ENCODE measurements at places on chromosomes 11 and 22.

DNA sequence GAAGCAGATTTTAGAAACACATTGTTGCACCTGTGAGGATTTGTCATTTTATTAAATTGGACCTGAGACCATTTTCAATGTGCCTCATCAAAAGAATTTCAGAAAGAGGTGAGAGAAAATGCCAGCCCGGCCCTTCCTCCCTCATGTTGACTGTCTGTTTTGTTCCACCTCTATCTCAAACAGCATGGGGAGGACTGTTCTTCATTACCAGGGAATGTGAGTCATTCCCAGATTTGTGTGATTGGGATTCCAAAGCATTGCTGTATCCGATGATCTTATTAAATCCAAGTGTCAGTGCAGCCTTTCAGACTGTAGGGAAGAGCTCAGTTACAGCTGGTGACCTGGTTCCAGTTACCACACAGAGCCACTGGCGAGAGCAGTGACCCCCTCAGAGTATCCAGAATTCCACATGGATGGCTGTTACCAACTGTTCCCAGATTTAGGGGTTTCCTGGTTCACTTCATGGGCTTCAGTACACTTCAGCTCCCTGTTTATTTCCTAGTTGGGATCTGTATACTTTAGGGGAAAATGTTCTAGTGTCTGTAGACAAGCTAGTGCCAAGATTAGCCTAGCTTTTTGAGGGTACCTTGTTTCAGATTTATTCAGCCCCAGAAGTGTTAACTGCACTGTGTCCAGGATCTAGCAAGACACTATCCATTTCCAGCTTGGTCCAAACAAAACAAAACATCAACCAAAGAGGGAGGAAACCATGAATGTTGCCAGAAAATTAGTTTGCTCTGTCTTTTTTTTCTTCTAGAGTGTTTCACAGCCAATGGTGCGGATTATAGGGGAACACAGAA, 20.9 kb downstream of the KREMEN1 start:
- no peak for DNase-seq

GRCh38 chr22:25804676-25805075, 62.7 kb downstream of the MYO18B start:
- no peak for DNase-seq

DNA sequence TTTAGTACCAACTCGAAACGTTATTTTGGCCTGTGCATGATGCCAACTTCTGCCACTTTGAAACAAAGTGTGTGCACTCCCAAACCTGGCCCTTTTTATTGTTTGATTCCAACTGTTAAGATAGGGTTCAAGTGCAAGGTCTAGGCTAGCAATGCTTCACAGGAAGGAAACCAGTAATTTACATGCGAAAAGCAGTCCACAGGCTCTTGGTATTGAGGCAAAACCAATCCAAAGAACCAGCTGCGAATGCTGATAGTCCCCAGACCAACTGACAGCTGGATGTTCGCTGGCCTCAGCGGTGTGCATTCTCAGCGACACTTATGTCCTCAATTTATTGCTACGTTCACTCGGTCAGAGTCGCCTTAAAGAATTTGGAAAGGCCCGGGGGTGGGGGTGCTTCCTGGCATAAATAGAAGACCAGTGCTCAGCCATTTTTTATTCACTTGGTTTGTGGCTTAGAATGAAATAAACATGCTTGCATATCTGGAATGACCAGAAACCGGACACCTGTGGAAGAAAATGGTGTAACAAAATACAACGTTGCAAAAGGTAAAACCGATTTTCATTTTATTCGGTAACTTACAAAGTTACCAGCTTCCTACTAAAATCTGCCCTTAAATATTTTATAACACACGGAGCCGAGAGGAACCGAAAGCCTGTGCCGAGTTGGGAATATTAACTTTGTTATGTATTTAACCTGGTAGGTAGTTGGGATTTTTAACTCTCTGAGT, 1.6 kb downstream of the CPT1A start:
- no peak for DNase-seq

- DNase-seq = no peak
Observed at GRCh38 chr22:44391481-44392445, 79.0 kb upstream of the SHISAL1 start.

DNA sequence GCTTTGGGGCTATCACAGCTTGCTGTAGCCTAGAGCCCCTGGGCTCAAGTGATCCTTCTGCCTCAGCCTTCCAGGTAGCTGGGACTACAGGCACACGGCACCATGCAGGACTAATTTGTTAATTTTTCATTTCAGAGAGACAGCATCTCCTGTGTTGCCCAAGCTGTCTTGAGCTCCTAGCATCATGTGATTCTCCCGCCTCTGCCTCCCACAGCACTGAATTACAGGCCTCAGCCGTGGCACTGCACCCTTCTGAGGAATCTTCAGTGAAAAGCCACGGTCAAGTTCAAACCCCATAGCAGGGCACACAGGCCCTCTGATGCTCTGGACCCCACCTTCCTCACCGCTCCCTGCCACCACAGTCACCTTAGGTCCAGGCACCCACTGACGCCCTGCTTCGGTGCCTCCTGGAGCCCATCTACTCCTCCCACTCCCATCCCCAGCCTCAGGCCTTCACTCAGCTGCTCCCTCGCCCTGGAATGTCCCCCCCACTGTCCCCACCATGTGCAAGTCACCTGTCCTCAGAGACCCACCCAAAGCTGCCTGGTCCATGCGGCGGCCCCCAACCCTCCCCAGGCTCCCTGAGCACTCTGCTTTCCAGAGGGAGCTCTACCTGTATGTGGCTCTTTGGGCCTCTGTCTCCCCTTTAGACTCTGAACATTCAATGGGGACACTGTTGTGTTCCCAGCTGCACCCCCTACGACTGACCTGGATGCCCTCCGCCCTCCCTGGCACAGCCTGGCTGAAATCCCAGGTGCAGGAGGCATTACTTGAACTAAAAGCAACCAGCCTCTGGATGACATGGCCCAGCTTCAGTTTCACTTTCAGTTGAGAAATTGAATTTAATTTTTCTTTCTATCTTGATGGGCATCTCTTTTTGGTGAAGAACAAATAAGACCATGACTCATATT, 1.6 kb downstream of the APOL2 start:
- no peak for DNase-seq

DNA sequence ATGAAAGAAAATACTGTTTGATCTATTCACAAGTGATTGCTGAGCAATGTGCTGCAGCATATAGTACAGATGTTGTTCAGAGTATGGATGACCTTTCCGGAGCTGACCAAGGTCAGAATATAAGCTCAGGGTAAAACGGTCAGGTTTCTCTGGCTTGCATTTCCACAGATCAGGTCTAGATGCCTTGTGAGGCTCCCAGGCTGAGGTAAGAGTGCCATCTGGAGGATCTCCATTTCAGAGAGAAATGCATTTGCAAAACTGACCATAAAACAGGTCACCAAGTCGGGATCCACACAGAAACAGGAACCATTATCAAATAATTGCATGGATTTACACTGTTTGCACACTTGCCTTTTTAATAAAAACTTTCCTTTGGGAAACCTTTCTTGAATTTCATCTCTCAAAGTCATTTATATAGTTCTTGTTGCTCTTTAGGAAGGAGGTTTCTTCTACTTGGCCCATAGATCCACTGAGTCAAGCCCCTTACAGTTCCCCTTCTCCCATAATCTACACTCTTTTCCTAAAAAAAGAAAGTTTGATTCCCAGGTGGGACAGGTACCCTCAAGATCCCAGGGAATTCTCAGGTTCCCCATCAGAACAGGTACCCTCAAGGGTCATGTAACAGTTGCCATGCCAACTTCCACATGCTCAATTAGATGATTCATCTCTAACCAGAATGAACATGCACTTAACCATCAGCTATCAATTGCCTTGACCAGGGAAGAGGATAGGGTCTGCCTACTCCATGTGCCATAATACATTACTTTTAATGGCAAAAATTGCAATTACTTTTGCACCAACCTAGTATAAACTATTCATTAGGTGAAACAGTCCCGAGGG, 25.0 kb upstream of the TMPRSS5 start:
- no peak for DNase-seq

DNA sequence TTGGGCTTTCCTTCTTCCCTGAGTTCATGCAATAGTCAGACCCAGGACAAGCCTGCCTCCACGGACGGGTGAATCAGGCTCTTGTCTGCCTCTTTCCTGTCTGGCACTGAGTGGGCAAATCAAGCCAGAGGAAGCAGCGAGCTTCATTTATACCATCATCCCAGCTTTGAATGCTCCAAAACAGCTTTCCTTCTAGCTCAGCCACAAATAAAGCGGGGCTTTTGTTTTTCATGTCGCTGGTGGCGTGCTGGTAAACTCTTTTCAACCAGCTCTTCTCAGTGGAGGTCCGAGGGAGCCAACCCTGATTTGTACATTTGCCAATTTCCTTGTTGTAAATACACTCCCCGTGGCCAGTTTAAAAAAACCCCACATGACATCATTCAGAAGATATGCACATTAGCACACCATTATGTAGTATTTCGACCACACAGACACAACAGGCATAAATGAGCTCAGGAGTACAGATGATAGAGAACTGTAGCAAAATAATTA, 8.6 kb downstream of the C11orf91 start:
- DNase-seq = no peak

GRCh38 chr11:68521969-68522652, 61.6 kb downstream of the PPP6R3 start:
- DNase-seq = no peak

DNA sequence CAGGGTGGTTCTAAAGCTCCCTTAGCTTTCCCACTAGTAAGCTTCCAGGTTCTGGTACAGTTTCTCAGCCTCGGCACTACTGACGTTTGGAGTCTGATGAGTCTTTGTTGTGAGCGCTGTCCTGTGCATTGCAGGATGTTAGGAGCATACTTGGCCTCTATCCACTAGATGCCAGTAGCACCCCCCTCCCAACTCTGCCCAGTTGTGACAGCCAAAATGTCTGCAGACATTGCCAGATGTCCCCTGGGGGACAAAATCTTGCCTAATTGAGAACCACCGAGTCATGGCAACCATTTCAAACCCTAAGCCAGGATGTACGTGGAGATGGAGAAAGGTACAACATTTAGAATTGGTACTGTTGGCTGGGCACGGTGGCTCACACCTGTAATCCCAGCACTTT, 68.7 kb downstream of the PTPRJ start:
- no peak for DNase-seq

- DNase-seq = no peak
Observed at GRCh38 chr11:119087747-119088241, 3.1 kb downstream of the HMBS start.

GRCh38 chr11:58330861-58331260, 28.0 kb downstream of the OR5B17 start:
- DNase-seq = no peak

DNA sequence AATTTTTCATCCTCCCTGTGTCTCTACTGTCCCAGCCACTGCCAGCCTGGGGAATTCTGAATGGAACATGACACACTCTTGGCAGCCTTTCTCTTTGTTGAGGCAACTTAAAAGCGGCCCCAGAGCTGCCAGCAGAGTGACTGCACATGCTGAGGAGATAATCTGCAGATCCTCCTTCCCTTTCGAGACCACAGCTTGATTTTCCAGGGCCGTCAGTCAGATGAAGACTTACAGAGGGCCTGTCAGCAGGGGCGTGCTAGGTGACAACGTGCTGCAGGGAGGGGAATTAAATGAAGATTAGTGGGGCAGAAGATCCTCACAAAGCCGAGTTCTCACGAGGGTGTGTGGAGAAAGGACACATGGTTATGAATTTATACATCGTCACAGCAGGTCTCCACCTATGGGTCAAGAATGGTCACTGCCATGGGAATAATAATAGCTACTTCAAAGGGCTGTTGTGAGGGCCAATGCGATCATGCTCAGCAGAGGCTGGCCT, 193.5 kb upstream of the PITPNB start:
- no peak for DNase-seq

DNA sequence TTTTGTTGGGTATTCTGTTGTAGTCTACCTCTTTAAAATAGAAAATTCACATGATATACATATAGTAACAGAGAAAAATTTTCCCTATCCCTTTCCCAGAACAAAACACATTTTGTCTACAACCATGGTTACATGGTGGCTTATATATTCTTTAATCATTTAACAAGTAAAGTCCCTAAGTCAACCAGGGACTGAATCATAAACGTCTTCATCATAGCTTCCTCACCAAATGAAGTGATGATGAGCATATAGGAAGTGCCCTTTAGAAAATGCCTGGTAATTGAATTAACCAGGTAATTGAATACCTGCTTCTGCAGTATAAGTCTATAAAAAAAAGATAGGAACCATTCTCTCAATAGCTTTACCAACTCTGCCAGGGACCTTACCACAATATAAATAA, 101.2 kb downstream of the APOL5 start:
- no peak for DNase-seq

DNA sequence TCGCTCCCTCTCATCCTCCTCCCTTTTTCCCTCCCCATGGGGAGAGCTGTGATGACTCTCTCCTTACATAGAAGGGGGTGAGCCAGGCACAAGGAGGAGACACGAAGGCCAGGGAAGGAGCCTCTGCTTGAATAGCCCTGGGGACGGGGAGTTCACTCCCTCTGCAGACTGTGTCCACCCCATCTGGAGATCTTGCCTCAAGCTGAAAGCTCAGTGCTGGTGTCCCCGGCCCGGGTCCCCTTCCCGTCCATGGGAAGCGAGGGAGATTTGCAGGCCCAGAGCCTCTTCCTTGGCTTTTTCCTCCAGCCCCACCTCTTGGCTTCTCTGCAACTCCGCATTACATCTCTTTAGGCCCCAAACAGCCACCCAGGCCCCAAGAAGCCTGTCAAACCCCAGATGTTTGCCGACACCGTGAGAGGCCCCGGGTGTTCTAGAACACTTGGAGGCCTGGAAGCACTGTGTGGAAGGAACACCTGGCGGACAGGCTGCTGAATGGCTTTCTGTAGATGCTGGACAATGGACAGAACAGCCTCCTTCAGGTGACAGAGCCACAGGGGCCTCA, 32.3 kb downstream of the LINC01488 start:
- DNase-seq = no peak

- DNase-seq = no peak
Observed at GRCh38 chr22:27761000-27761399, 40.6 kb downstream of the MN1 start.

DNA sequence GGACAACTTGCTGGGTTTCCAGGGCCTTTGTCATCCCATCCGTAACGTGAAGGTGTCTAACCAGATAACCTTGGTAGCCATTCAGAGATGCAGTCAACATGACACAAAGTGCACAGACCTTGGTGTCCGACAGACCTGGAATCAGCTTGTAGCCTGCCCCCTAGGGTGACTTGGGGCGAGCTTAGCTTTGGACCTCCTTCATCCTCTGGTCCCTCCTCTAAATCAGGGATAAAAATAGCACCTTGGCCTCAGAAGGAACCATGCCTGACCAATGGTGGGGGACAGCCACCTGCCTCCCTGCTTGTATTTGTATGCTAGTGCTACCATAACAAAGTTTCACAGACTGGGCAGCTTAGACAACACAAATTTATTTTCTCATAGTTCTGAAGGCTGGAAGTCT, 3.7 kb downstream of the SNRPD3 start:
- DNase-seq = no peak
